Stimulated activated CD8-positive, alpha-beta memory T cell treated with anti-CD3 and anti-CD28 coated beads, Interleukin-2, amount 100 ng/mL, for 48 hours (primary cell): ENCODE measurements at places on chromosomes 5 and 9.

GRCh38 chr9:134913713-134914500 is 3.8 kb downstream of the FCN1 start:
- no peak for DNase-seq

DNA sequence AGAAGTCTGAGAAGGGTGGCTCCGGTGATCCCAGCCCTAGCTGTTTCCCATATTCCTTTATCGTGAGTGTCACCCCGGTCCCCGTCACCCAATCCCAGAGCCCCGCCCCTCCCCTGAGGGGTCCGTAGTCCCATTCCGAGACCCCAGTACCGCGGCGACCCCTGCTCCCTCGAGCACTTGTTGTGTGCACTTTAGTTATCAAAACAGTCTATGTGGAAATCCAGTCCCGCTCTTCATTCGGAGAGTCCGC is 223 bp downstream of the LRSAM1 start:
- no peak for DNase-seq

DNA sequence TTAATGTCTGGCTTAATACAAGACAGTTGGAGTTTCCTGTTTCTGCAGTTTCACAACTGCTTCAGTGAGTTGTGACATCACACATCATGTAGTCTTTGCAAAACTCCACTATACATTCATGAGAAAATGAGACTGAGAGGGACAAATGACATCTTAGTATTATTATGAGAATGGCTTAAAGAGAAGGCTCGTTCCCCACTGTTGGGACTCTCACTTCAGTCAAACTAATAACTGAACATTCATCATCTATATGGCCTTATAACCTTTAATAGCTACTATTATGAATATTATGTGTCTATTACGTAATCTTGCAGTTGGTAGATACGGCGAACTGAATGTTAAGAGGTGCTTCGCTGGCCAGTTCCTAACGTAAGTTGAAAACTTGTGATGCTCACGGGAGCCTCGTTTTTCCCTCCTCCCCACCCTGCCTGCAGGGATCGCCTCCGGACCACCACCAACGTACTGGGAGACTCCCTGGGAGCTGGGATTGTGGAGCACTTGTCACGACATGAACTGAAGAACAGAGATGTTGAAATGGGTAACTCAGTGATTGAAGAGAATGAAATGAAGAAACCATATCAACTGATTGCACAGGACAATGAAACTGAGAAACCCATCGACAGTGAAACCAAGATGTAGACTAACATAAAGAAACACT is 79.4 kb downstream of the SLC1A3 start:
- no peak for DNase-seq

GRCh38 chr5:96026406-96027041 is 64.9 kb upstream of the ELL2 start:
- DNase-seq = no peak

- no peak for DNase-seq
Observed at GRCh38 chr5:132335402-132335801, 34.1 kb upstream of the SLC22A5 start.

GRCh38 chr9:16068476-16068875 is 515.6 kb downstream of the CCDC171 start:
- DNase-seq = no peak

DNA sequence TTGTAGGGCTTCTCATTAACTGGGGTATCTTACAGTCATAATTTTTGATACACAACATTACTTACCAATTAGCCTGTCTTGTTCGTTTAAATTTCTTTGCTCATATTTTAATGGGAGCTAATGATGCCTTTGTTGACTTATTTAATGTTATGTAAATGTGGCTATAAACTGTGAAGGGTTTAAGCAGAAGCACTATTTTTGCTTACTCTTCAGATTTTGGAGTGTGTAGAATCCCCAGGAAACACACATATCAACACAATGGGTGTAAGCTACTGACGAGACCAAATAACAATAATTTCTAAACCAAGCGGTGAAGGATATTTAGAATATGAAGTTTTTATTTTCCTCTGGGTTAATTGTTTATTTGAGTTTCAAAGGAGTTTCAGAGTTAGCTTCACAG is 452.5 kb downstream of the EBF1 start:
- DNase-seq = no peak

DNA sequence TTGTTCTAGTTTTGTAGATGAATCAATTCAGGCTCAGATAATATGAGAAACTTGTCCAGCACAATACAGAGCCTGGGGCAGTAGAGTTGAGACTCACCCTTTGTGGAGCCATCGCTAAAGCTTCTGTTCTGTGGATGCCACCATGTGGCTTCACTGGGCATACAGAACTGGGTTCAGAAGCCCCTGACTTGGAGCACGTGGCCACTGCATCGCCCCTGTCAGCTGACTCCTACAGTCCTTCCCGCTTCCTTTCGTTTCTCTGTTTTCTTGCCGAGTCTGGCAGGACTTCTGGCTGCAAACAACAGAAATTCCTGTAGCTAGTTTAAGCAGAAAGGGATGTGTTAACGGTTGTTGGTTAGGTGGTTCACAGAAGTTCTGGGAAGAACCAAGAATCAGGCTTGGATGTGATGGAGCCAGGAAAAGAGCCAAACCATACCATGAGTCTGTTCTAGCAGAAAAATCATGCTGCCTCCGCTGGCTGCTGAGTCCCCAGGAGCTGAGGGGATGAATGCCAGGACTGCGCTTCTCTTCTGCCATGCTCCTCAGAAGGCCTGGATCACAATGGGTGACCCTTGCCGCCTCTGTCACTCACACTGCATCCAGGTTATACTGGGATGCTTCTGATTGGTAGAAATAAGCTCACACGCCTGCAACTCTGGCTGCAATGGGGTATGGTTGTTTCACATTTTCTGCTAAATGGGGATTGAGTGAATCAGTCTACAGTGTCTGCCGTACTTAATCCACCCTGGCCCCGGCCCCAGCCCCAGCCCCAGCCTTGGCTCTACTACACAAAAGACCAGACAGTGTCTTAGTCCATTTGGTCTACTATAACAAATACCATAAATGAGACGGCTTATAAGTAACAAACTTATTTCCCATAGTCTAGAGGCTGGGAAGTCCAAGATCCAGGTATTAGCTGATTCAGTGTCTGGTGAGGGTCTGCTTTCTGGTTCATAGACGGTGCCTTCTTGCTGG is 262.5 kb downstream of the GOLPH3 start:
- DNase-seq = no peak

GRCh38 chr9:99475401-99476065 is 253.5 kb downstream of the SEC61B start:
- no peak for DNase-seq
